ENCODE measurements at places on chromosomes 7 and 10.
A peak's percentile ranks its signal among the peaks of the same experiment; 100 is the strongest.

DNA sequence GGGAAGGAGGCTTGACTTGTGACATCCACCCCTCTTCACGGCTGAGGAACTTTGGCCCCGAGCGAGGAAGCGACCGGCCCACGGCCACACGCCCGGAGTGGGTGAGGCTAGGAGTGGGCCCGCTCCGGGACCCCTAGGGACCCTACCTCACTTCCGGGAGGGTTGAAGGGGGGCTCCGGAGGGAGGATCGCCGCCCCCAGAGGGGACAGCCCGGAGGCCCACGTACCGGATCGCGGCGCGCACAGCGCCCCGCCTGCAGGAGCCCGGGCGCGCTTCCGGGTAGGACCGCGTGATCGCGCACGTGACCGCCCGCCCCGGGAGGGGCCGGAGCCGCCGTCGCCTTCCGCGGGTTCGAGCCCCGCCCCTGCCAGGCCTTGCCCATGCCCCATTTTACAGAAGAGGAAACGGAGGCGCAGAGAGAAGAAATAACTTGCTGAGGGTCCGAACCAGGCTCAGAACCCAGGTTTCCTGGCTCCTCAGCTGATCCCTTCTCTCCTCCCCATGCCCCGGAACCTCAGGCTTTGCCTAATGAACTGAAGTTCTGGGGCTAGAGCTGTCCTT lies at the start of gene HPS1:
Gene HPS1 (minus strand): TSS at position 275 of the 561 bp plus-strand sequence. CDS start 3,695 bp downstream, outside the sequence.
- peak; percentile 68 for DNase-seq

GRCh38 chr10:91043173-91043910 lies 122.5 kb upstream of the ANKRD1 start:
- no peak for DNase-seq

DNA sequence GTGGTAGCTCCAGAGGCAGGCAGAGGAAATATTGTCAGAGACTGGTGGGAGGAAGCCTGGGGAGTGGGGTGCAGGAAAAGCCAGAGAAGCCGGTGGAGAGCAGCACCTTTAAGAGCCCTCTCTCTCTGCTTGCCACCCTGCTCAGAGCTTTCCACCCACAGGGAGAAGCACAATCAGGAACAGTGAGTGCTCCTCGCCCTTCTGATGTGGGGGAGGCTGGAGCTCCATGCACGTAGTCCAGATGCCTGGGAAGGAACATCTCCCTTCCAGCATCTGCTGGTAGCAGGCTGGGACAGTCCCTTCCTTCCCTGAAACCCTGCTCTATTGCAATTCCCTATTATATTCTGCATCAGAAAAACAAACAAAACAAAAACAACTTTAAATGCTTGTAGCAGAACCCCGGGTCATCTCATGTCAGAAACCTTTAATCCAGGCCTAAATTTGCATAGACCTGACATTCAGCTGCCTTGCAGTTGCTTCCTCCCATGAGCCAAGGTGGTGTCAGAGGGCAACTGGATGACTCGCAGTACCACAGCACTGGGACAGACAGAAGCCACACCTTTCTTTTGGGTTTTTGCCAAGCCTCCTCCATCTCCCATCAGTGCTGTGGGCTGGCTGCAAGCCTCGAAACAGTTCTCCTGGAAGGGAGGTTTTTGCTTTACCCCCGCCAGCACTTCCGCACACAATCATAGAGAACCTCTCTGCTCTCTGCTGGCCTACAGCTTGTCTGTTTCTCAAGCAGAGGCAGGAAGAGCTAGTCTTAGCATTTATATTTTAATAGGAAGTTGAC lies 13.1 kb downstream of the AVPI1 start:
- DNase-seq = no peak

DNA sequence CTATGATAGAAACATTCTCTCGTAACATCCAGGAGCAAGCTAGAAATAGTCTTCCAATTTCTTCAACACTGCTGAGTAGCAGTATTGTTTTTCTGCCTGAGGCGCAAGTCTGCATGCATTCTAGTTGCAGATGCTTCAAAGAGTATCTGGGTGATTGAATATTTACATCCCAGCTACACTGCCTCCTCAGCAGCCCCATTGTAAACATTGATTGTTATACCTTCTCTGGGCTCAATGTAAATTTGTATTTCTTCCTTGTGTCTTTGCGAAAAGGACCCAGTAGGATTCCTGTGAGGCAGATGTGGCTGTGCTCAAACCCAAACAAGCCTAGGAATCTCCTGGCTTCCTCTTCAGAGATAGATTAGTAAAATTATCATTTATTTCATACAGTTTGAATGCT lies 320.7 kb downstream of the CDC14C start:
- no peak for DNase-seq

All from CD8-positive, alpha-beta memory T cell (primary cell).